AML-193 (cell line): ENCODE measurements at places on chromosomes 1 and 21.

DNA sequence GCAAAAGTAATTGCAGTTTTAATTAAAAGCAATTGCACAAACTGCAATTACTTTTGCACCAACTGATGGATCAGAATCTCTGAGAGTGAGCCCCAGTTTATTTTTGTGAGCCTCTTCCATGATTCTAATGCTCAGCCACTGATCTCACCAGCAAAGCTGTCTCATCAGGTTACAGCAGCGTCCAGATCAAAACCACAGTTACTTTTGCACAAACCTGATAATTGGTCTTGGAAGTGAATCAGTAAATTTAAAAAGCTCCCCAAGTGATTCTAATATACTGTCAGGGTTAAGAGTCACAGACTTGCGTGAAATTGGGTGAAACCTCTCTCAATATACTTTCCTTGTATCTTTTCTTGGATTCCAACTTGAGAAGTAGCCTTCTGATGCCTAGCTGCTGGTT lies 13.5 kb upstream of the CR2 start:
- DNase-seq = no peak

- peak; percentile 74 for DNase-seq
These were observed 160.8 kb downstream of the ZSCAN20 start for GRCh38 chr1:33633019-33633801.

DNA sequence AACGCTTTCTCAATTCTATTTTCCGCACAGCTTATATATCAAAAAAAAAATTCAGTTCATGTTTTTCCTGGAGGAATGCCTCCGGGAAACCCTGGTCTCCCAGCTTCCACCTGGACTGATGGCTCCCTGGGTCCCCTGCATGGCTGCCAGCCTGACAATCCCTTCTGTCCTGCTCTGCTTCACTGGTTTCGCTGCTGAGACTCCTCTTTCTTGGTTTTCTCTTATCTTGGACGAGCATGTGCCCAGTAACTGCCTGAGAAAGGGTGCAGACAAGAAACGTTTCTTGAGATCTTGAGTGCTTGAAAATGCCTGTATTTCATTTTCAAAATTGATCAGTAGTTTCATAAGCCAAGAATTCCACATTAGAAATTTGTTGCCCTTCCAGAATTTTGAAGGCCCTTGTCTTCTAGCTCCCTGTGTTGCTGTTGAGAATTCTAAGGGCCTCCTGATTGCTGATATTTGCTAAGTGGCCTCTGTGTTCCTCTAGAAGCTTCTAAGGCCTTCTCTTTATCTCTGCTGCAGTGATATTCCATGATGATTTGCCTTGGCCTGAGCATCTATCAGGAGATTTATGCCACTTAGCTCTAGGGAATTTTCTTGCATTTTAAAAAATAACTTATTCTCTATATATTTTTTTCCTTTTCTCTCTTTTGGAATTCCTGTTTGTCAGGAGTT lies 44.7 kb downstream of the ETS2 start:
- DNase-seq = no peak

DNA sequence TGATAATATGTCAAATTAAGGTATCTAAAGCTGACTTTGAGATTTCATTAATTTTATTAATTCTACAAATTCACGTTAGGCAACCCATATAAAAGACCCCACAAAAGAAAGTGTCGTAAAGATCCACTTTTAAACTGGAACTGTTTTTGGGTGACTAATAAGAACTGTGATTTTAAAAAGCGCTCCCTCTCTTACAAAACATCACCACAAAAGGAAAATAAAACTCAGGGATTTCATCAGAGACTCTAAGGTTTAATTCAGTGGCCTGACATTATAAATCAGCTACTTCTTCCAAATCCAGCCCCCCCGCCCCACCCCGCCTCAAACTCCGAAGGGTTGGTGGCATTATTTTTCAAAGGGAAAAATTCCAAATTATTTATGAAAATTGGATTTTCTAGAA lies 2.7 kb downstream of the COL24A1 start:
- no peak for DNase-seq

GRCh38 chr1:208544053-208544452 lies 299.9 kb upstream of the PLXNA2 start:
- DNase-seq = no peak

DNA sequence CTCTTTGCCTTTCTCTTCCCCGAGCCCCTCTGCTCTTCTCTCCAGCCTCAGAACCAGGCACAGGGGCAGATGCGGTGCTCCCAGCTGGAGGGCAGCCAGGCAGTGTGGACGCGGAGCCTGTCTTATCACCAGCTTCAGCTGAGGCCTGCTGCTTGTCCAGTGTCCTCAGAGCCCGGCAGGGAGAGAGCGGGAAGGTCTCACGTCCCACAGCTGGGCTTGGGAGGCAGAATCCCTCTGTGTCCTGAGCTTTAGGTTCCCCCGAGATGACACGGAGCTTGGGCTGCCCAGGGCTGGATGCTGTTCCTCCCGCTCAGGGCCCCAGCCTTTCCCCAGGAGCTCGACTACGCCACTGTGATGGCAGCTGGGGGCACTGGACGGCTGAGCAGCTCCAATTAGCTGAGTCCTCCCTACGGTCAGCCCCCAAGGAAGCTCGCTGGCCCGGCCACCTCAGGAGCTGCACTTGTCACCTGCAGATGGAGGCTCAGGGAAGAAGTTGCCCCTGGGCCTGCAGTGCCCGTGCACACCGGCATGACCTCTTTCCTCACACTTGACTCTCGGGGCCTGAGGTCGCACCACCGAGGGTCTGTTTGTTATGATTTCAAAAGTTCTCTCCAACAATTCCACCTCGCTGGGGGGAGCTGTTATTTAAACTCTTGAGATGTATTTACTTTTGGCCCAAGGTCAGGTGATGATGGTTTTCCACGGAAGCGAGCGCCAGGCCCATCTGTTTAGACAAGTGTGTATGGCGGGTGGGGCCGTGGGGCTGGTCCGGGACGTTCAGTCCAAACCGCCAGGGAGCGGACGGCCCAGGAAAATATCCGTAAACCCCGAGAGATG lies 127.3 kb downstream of the SIK1 start:
- no peak for DNase-seq
